GM23338 (cell line): ENCODE measurements at places on chromosomes 13 and 19. TPM values are rescaled to one million over a fixed set of nuclear protein-coding genes. Genes with fewer than 3 reads are reported as not detected.
A peak's percentile ranks its signal among the peaks of the same experiment; 100 is the strongest.

The SERTM1 gene
- 1.4 and 1.8 TPM in 2 replicates for total RNA-seq

The GJB2 gene
- not detected in 2 replicates for total RNA-seq

GRCh38 chr13:103039183-103039582 lies 27.0 kb downstream of the SLC10A2 start:
- peak; percentile 2 for DNase-seq

The EDNRB gene
- 28.9 and 29.2 TPM in 2 replicates for total RNA-seq

- no peak for DNase-seq
Measured at GRCh38 chr19:39917561-39918182, 16.8 kb downstream of the FCGBP start.

The HRC gene
- total RNA-seq: 1.4 and 1.9 TPM in 2 replicates

The BEST2 gene
- 7.5 and 10.4 TPM in 2 replicates for total RNA-seq

The PRX gene
- 4.2 and 4.3 TPM in 2 replicates for total RNA-seq

DNA sequence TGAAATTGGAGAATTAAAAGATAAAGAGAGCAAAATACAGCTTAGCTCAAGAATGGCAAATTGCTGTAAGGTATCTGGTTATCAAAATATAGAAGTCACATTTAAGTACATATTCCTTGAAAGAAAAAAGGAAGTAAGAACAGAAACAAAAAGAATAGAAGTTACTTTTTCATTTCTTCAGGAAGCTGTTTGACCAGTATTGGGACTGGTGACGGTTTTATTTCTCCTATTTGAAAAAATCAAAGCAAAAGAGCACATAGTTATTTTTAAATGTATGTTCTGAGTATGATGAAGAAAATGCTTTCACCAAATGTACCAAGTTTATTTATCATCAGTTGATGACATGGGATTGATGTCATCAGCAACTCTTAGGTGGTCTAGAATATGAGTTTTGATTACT lies 83.1 kb upstream of the OXGR1 start:
- DNase-seq: no peak

GRCh38 chr13:95535243-95535642 lies 17.3 kb upstream of the CLDN10 start:
- DNase-seq: no peak

DNA sequence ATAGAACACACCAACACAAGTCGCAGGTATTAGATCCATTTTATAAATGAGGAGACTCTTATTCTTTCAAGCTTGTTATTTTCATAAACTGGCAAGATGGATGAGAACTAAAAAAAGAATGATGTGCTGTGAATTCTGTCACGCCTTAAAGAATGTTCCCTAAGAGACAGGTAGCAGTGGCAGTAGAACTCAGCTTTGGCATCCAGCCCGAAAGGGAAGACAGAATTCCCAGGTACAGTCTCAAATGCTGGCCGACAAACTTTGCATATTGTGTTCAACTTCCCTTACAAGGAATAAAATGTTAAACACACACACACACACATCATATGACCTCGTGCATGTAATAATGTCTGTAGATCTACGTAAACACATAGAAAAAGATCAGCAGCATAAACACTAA lies 3.2 kb downstream of the TMEM272 start:
- DNase-seq: no peak

GRCh38 chr13:59332966-59333365 lies 830.8 kb downstream of the DIAPH3 start:
- no peak for DNase-seq

DNA sequence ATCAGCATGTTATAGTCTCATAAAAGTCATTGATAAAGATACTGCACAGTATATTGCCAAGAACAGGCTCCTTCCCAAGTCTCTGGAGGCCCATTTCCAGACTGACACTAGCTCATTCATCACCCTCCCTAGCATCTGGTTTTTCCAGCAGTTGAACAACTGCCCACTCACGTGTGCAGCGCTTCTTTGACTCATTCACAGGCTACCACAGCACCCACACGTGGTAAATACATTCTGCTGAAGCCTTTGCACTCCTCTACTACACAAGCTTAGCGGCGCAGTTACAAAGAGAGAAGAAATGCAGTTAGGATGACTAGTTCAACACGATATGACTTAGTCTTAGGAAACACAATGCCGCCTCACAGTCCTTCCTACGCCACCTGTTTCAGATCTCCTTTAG lies 87.7 kb downstream of the DOCK9 start:
- DNase-seq: no peak

GRCh38 chr13:34826432-34826831 lies 115.6 kb upstream of the NBEA start:
- no peak for DNase-seq

The KIR3DL2 gene
- total RNA-seq: not detected in 2 replicates

- peak; percentile 79 for DNase-seq
Measured at GRCh38 chr13:44818428-44818827, 170.8 kb downstream of the NUFIP1 start.

The OLFM2 gene
- total RNA-seq: 117 and 125 TPM in 2 replicates

- DNase-seq: no peak
Measured at GRCh38 chr13:34263681-34264080, 445.7 kb downstream of the RFC3 start.

The C19orf81 gene
- 1.8 and 23.2 TPM in 2 replicates for total RNA-seq

- DNase-seq: no peak
Measured at GRCh38 chr19:14542711-14543328, 13.4 kb downstream of the TECR start.

The RAB3A gene
- 9.7 and 11.6 TPM in 2 replicates for total RNA-seq

- DNase-seq: no peak
Measured at GRCh38 chr13:47114030-47114429, 217.2 kb upstream of the HTR2A start.

The PSG6 gene
- not detected in 2 replicates for total RNA-seq

The NFKBIB gene
- total RNA-seq: 37.0 and 39.6 TPM in 2 replicates

GRCh38 chr13:79915114-79915811 lies 425.7 kb downstream of the SPRY2 start:
- no peak for DNase-seq

DNA sequence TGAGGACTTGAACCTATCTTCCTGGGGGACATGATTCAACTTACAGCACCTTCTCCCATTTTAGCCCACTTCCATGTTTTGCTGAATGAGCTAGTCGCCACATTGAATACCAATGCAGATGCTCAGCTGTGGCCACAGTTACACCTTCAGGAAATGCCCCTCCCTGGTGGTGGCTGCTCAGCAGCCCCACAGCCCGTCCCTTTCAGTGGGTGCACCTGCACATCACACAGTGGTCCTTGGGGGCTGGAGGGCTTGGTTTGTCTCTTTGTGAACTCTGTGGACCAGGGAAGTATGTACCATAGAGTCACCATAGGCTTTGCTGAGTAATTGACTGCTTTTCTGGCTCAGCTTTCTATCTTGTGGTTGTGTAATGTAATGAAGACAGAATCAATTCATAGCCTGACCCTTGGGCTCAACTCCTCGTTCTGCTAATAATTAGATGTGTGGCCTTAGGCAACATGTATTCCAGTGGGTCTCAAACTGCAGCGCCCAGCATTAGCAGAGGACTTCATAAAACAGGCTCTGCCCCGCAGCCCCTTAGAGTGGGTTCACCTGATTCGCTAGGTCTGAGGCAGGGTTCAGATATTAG lies 48.1 kb upstream of the FARP1 start:
- no peak for DNase-seq

The MADCAM1 gene
- 1.0 and 2.5 TPM in 2 replicates for total RNA-seq

- DNase-seq: no peak
Measured at GRCh38 chr13:40352380-40352778, 314.1 kb downstream of the FOXO1 start.

- DNase-seq: no peak
Measured at GRCh38 chr13:78131346-78131745, 212.7 kb upstream of the EDNRB start.

The SLC10A2 gene
- total RNA-seq: not detected in 2 replicates

DNA sequence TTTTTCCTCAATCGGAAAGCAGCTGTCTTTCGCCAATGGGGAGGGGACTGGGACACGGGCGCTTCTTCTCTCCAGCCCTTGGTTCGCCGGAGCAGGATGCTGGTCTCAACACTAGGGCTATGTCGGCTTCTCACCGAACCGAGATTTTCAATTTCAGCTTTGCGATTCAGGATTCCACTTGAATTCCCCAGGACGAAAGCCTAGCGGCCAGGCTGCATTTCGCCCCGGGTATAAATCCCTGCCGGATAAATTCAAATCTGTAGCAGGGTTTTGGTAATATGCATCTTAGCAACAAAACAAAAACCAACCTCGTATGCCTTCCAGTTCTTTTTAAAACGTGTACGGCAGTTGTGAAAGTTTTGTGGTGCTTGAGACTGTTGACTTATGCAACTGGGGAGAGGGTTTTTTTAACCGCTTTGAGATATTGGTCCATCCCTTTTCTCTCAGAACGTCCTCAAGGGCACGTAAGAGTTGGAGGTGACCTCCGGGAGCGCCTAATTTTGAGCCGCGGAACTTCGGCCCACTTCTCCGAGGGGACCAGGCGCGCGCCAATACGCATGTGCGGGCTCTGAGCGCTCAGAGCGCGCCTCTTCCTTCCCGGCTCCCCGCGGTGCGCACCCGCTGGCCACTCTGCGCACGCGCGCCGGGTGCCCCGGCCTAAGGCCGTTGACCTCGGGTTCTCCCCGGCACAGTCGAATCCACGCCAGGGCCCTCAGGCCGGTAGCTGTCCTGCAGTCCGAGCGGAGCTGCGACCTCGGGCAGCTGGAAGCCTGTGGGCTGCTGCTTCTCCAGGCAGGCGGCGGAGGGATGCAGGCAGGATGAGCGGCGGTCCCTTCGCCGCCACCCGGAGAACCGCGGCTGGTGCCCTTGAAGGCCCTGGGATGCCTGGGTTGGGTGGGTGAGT lies 7.6 kb downstream of the POU4F1 start:
- peak; percentile 75 for DNase-seq

DNA sequence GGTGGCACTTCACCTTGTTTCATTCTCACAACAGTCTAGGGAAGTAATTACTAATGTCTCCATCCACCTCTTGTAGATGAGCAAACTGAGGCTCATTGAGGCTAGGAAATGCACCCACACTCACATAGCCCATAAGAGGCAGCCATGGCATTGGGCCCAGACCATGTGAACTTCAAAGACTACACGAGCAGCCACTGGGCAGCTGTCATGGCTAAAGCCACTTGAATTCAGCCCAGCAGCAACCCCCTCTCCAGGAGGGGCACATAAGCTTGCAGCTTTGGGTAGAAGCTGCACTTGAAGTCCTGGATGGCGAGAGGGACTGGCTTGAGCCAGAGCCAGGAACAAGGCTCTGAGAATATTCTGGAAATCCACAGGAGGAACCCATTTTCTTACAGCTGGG lies 13.4 kb downstream of the ALOX5AP start:
- DNase-seq: no peak

The RAP2A gene
- total RNA-seq: 35.3 and 36.4 TPM in 2 replicates

GRCh38 chr13:87671031-87671752 lies at the start of gene SLITRK5:
Gene SLITRK5, plus strand, starts transcription at chr13:87671371. Its CDS starts 4,018 bp downstream, at chr13:87675389.
- DNase-seq: peak; percentile 85

DNA sequence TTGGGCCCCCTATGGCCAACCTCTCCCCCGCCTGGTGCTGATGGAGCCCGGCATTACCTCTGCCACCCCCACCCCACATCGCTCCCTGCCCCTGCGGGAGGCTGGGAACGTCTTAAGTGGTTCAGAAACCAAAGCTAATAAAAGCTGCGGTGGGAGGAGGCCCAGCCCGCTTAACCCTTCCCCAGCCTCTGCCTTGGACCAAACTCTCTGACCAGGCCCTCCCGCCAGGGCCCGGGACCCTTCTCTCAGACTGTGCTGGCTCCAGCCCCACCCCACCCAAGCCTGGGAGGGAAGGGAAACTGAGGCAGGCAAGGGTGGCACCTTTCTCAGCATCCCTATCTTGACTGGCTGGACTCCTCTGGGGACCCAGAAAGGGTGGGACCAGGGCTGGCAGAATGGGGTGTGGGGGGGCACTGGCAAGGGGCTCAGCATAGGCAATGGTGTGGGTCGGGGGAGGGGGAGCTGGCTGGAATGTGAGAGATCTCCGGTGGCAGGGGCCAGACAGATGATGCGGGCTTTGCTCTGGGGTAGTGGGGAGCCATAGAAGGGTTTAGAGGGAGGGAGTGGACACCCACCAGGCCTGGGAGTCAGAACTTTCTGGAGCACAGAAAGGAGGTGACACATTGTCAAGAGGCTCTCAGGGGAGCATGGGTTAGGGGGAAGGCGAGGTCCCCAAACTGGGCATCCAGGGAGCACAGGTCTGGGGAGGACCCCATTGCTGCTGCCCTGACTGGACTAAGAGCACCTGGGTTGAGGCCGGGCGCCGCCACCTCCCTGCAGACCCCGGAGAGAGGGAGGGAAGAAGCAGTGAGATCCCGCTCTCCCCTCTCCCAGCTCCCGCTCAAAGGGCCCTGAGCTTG lies 21.9 kb downstream of the SMIM24 start:
- DNase-seq: peak; percentile 41

DNA sequence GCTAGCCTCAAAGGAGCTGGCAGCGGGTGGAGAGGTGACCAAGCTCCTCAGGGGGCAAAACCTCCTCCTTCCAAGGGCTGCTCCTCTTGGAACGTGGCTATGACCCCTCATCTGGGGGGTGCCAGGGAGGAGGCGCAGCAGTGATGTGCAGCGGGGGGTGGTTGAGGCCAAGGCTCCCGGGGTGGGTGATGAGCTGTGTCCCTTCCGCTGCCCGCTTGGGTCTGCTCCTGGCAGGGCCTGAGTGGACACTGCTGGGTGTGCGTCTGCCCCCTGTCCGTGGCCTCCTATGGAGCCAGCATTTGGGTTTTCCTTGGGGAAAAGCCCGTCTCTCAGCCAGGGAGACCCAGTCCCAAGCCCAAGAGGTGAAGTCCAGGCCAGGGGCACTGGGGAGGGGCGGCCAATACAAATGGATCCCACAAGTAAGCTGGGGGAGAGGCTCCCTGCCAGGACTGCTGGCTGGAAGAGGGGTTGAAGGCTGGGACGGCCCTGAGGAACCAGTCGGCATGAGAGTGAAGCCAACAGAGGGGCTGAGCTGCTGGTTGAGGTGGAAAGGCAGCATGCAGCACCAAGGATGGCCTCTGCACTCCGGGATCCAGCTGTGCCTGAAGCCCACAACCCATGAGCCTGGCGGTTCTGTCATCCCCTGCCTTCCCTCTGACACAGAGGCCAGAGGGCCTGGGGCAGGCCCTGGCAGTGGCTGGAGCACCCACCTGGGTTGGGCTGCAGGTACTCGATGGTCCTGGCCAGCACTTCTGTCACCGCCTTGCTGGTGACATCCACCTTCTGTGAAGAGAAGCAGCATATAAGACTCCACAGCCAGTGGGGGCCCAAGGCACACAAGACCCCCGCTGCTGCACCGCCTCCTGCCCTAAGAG lies 22.7 kb downstream of the MPND start:
- DNase-seq: no peak

DNA sequence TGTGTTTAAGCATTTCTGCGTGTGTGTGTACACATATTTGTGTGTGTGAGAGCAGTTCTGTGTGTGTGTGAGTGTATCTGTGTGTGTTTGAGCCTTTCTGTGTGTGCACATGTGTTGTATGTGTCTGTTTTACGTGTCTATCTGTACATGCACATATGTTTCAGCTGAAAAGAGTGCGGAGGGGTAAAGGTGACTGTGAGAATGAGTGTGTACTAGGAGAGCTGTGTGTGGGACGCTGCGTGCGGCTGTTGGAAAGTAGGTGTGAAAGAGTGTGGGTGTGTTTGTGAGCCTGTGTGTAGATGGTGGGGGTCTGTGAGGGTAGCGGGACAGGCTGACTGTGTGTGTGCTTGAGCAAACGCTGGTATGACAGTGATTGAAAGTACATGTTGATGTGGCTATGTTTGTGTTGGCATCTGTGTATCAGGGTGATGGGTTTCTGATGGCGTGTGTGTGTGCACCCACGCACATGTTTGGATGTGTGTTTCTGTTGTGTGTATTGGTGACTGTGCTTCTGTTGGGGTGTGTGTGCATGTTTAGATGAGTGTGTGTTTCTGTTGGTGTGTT lies 7.5 kb upstream of the TPM4 start:
- DNase-seq: no peak
